Activated effector memory CD4-positive, alpha-beta T cell treated with Interleukin-2 at 50 U/mL for 16 hours (primary cell): ENCODE measurements at places on chromosomes 4 and X.

- DNase-seq: no peak
Observed at GRCh38 chr4:71441186-71442169, 102.7 kb downstream of the SLC4A4 start.

GRCh38 chrX:136041254-136041812 is 56.1 kb downstream of the SLC9A6 start:
- no peak for DNase-seq

DNA sequence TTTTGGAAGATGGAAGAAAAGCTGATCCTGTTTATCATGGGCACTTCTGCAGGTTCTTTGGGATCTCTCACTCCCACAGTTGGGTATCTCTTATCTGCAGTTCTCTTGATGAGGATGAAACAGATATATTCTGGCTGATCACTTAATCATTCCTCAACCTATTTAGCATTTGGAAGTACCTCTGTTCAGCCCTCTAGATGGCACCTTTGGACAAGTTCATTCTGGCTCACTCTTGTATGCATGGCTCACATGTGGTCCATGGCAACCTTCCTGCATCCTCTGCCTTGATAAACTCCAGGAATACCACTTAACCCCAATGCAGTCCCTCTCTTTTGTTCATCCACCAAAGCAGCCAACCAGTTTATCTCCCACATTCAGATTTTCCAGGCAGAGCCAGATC is 74.2 kb downstream of the SMARCA5 start:
- DNase-seq: no peak

DNA sequence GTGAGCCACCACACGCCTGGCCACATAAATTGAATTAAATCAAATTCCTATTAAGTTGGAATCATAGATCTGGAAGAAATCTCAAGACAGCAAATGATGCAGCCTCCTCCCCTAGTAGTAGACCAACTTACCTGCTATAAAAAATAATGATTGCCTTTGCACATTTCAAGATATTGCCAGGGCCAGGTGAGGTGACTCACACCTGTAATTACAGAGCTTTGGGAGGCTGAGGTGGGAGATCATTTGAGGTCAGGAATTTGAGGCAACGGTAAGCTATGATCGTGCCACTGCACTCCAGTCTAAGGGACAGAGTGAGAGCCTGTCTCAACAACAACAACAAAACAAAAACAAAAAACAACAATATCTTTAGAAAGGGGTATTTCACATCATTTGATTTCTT is 17.0 kb upstream of the WWC2 start:
- no peak for DNase-seq

- DNase-seq: no peak
Observed at GRCh38 chr4:94913316-94913715, 155.6 kb downstream of the BMPR1B start.

- DNase-seq: no peak
Observed at GRCh38 chr4:162409048-162409447, 245.2 kb upstream of the FSTL5 start.

- no peak for DNase-seq
Observed at GRCh38 chr4:31039382-31039781, 319.2 kb downstream of the PCDH7 start.
